ENCODE measurements at places on chromosomes 6 and 20.

DNA sequence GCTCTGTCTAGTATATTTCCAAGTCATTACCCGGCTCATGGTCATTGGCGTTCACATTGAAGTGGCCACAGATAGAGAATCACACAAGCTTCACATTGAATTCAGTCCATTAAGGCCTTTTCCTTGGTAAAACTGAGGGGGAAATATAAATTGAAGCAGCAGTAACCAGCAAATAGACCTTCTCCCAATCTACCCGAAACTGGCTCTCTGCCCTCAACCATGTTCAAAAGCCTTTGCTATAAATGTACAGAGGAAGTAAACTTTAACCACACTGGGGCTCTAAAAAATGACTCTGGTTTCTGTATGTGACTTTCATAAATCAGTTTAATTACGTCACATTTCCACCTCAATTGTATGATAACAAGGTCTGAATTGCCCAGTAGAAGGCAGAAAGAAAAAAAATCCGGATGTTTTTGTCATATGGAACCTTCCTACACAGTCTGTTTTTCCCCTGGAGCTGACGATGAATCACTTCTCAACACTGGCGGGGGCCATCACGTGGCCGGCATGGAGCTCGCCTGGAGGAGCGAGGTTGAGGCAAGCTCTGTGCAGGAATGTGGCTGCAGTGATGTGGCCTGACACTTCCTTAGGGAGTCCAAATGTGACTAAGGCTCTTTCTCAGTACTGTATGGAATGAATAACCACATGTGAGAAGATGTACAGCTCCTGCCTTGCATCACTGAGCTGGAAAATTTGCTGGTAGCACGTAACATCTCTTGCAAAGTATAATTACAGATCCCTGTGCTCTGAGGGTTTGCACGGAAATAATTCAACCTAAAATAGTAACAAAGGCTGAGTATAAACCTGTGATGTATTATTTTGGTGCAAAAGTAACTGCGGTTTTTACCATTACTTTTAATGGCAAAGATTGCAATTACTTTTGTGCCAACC is 58.6 kb upstream of the SNX9 start:
- peak; percentile 60 for DNase-seq

- no peak for DNase-seq
These were observed 495.4 kb downstream of the BTBD3 start for GRCh38 chr20:12413116-12413515.

DNA sequence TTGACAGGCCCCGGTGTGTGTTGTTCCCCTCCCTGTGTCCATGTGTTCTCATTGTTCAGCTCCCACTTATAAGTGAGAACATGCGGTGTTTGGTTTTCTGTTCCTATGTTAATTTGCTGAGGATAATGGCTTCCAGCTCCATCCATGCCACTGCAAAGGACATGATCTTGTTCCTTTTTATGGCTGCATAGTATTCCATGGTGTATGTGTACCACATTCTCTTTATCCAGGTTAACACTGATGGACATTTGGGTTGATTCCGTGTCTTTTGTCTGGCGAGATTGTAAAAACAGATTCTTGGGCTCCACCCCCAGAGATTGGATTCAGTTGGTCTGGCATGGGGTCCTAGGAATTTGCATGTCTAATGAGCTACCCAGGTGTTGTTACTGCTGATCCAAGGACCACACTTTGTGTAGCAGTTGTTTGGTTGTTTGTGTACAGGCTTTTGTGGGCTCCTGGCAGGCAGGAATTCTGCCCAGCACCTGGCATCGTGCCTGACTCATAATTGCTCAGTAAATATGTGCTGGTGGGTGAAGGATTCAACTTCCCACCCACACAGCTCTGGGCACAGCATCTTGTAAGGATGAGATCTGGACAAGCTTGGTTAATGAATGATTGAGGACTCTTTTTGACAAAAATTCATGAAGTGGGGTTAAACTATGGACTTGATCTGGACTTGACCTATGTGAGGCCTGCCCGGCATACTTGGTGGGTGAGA is 5.2 kb downstream of the TOX2 start:
- no peak for DNase-seq

DNA sequence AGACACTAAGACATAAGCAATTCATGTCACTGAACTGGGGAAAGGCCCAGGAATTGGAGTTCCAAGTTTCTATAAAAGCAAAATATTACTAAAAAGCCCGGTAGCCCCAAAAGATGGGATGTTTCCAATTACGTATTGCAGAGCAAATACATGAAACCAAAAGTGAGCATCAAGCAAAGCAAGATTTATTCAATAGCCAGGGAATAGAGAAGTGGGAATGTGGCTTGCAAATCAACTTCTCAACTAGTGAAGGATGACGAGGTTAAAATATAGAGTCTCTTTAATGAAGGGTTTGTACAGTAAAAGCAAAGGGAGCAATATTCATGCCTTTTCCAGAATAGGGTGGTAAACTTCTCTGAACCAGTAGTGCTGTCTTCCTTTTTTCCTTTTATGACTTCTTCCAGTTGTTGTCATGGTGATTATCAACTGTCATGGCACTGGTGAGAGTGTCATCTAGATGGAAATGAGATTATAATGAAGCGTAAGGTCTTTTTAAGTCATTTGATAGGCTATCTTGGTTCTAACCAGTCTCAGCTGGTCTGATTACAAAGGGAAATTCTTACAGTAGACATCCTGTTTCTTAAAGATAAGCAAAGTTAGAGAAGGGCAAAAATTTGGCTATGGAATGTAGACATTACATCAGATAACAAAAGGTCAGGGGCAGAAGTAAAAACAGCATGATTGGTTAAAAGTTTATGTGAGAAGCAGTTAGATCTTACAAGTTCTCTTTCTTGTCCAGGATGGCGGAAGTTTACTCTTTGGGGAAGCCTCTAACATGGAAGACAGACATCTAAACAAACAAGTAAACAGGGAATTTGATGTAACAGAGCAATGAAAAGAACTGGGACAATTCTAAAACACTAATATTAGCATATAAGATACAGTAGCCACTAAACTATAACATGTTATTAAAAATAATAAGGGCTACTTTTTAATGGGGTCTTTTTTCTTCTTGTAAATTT is 96.9 kb downstream of the TBX18 start:
- DNase-seq, result no peak

- no peak for DNase-seq
These were observed 44.5 kb downstream of the ARID1B start for GRCh38 chr6:156821707-156822106.

- DNase-seq, result no peak
These were observed 52.0 kb downstream of the HIVEP1 start for GRCh38 chr6:12064131-12064530.

DNA sequence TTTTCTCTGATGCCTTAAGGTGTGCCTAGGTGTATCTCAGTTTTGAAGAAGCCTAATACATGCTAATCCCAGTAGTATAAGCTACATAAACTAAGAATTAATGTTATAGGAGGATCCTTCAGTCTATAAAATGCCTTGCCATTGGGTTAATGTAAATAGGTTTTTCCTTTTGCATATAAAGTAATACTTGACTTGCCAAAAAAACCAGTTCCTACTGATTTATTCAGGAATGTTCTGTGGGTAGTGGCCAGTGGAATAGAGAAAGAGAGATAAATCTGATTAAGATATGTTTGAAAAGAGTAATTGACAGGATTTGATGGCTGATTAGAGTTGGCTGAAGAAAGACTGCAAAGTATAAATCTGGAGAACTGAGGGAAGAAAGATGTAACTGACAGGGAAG is 273.4 kb downstream of the ZFAND3 start:
- no peak for DNase-seq

DNA sequence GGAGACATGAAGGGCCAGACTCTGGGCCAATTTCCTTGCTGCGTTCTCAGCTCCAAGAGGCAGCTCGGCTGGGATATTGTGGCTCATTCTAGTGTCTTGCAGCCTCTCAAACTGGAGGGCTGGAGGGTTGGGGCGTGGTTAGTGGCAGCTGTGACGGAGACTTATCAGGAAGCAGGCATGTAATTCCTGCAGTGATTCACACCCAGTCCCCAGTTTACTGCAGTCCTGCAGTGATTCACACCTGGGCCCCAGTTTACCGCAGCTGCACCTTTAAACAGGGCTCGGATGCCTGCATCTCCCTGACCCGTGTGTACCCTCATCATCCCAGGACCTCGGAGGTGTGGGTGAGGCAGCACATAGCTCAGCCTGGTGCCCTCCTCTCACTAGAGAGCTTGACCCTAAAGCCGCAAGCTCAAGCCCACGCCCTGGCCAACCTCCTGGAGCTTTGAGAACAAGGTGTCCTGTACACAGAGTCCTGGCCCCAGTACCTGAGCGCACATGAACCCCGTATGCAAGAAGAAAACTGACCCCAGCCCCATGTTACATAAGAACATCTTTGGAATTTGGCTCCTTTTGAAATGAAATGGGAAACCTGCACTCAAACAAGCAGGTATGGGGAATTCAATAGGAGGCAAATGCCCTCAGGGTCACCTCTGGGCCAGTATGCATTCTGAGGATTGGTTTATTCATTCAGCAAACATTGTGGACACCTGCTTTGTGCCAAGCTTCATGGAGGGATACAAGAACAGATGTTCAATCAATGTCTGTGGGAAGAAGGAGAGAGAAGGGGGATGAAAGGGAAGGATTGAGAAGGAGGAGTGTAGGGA is 55.3 kb upstream of the FAM83D start:
- no peak for DNase-seq

GRCh38 chr6:55276745-55277530 is 50.3 kb upstream of the GFRAL start:
- peak; percentile 49 for DNase-seq

DNA sequence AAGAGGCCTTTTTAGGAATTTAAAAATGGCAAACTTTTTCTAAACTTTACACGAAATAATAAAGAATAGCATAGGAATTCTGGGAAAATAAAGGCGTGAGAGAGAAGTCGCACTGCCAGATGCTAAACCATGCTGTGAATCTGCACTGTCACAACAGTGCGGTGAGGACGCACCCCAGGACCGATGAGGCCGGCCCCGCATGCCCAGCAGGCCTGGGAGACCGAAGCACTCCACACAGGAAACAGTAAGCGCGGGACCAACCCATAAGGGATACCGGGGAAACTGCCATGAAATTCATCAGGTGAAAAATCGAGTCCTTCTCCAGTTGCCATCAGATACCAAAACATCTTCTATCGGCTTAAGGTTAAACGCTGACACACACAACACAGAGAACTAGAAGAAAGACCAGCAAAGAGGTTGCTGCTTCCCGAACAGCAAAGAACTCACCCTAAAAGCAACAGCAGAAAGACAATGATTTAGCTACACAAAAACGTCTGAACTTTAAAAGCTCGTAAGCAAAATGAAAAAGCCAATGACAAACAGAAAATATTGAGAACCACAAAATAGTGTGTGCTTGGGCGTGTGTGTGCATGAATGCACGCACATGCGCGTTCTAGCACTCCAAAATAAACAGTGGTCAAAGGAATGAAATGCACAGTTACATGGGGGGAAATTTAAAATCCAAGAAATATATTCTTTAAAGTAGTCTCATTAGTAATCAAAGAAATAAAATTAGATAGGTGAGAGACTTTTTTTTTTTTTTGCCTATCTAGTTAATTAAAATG is 15.4 kb downstream of the RAMACL start:
- no peak for DNase-seq
